SK-N-DZ (cell line): ENCODE measurements at places on chromosomes 1 and 21.

GRCh38 chr1:220882061-220882891 lies 3.0 kb downstream of the HLX start:
- no peak for DNase-seq

DNA sequence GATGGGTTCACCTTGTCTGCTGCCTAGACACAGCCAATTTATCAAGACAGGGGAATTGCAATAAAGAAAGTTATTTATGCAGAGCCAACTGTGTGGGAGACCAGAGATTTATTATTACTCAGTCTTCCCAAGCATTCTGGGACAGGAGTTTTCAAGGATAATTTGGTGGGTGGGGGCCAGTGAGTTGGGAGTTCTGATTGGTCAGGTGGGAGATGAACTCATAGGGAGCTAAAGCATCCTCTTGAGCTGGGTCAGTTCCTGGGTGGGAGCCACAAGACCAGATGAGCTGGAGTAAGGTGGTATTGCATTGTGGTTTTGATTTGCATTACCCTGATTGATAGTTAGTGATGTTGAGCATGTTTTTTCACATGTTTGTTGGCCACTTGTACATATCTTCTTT lies 86.1 kb downstream of the PRKAB2 start:
- no peak for DNase-seq

- DNase-seq, result no peak
Measured at GRCh38 chr1:40383488-40384412, 10.2 kb downstream of the SMAP2 start.

DNA sequence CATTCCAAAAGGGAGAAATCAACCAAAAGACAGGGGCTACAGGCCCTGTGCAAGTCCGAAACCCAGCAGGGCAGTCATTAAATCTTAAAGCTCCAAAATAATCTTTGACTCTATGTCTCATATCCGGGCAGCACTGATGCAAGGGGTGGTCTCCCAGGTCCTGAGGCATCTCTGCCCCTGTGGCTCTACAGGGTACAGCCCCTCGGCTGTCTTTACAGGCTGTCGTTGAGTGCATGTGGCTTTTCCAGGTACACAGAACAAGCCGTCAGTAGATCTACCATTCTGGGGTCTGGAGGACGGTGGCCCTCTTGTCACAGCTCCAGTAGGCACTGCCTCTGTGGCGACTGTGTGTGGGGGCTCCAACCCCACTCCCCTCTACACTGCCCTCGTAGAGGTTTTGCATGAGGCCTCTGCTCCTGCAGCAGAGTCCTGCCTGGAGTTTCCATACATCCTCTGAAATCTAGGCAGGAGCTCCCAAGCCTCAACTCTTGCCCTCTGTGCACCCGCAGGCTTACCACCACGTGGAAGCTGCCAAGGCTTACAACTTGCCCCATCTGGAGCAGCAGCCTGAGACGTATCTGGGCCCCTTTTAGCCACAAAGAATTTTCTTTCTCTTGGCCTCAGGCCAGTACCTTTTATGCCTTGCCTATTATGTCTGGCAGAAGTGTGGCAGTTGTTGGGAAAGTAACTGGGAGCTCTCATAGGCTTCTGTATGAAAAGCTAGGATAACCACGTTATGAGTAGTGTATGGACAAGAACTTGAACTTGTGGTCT lies 52.5 kb downstream of the POU2F1 start:
- DNase-seq, result no peak

DNA sequence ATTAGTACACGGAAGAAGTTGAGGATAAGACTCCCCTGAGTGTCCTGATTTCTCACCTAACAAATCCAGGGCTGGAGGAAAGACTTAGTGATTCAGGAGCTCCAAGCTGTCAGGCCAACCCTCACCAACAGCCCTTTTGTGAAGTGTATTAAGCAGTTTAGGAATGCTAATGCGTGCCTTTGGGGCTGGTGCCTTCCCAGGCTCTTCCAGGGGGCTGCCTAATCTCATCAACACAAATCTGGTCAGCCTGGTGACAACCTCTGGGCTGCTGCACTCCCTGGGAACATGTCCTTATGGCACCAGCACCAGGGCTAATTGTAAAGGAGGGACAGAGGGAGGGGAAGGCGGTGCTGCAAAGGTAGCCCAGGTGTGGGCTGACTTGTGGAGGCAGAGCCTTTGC lies 15.5 kb downstream of the CSMD2 start:
- DNase-seq, result no peak

- no peak for DNase-seq
Measured at GRCh38 chr1:34060901-34061415, 104.1 kb downstream of the CSMD2 start.

- no peak for DNase-seq
Measured at GRCh38 chr1:65321879-65322278, 12.5 kb downstream of the DNAJC6 start.

DNA sequence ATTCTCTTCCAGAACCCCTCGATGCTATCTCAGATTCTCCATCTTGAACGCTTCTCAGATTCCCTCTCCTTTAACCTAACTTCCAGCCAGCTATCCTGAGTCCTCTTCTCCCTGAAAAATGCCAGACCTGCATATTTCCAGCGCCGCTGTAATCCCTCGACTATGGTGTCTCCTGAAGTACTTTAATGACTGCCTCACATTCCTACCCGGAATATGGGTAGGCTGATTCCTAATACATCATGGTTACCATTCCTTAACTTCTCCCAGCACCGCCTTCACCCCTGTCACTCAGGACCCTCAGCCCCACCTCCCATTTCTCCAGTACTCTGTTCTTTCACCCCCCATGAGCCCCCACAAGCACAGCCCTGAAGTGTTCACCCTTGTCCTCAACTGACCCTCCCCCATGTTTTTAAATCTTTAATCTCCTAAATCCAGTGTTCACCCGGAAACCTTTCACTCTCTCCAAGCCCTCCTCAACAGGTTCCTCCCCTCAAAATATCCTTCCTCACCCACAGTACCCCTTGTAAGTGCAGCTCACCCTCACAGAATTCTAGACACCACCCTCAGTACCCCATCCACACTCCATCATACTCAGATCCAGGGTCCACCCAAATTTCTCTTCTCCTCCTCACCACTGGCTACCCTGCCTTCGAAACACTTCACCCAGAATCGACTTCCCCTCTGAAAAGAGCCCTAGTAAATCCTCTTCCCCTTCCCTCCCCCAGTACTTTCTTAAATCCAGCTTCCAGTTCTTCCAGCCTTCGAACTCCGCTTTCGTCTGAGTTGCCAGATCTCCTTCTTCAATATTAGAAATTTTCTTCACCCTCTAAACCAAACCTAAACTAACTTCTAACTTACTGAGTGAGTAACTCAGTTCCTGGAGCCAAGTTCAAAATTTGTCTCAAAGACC lies 922 bp downstream of the CPT2 start:
- no peak for DNase-seq

- DNase-seq, result no peak
Measured at GRCh38 chr1:74824497-74825107, 91.7 kb downstream of the TYW3 start.

- no peak for DNase-seq
Measured at GRCh38 chr21:27240839-27241238, 274.0 kb upstream of the ADAMTS5 start.

DNA sequence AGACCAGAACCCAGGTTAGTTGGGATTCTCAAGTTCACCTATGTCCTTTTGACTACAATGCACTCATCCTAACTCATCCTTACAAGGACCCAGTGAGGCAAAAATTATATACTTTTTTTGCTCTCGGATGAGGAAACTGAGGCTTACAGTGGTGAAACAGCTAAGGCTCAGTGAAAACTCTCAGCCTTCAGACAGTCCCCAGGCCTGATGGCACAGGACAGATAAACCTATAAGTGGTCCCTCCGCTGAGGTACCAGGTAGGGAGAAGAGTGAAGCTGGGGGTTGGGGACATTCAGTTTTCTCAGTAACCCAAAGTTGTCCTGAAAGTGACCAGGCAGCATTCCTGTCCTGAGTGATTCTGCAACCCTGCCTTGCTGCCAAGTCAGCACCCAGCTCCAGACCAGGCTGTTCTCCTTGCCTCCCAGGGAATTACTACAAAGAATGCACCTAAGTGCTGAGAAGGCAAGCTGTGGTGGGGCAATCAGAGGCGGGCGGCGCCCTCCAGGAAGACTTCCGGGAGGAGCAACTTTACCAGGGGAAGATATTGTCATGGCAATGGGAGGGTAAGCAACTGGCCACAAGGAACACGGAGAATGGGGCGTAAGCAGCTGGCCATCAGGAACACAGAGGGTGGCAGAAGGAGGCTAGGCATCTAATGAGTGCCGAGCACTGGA lies 4.6 kb downstream of the TENT5B start:
- no peak for DNase-seq
